ENCODE measurements at places on chromosomes 13 and 19.

- DNase-seq: no peak
These were observed 13.8 kb downstream of the METTL21C start for GRCh38 chr13:102680842-102681740.

DNA sequence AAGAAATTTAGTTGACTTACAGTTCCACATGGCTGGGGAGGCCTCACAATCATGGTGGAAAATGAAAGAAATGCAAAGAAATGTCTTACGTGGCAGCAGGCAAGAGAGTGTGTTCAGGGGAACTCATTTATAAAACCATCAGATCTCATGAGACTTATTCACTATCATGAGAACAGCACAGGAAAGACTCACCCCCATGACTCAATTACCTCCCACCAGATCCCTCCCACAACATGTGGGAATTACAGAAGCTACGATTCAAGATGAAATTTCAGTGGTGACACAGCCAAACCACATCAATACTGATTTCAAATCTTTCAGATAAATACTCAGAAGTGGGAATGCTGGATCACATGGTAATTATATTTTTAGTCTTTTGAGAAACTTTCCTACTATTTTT, 1357.9 kb downstream of the SLITRK5 start:
- no peak for DNase-seq

DNA sequence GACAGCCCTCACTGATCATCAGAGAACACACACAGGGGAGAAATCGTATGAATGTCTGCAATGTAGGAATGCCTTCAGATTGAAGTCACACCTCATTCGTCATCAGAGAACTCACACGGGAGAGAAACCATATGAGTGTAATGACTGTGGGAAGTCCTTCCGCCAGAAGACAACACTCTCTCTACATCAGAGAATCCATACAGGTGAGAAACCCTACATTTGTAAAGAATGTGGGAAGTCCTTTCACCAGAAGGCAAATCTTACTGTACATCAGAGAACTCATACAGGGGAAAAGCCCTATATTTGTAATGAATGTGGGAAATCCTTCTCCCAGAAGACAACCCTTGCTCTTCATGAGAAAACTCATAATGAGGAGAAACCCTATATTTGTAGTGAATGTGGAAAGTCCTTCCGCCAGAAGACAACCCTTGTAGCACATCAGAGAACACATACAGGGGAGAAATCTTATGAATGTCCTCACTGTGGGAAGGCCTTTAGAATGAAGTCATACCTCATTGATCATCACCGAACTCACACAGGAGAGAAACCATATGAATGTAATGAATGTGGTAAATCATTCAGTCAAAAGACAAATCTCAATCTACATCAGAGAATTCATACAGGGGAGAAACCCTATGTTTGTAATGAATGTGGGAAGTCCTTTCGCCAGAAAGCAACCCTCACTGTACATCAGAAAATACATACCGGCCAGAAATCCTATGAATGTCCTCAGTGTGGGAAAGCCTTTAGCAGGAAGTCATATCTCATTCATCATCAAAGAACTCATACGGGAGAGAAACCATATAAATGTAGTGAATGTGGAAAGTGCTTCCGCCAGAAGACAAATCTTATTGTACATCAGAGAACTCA, 32.5 kb downstream of the ZNF567 start:
- no peak for DNase-seq

DNA sequence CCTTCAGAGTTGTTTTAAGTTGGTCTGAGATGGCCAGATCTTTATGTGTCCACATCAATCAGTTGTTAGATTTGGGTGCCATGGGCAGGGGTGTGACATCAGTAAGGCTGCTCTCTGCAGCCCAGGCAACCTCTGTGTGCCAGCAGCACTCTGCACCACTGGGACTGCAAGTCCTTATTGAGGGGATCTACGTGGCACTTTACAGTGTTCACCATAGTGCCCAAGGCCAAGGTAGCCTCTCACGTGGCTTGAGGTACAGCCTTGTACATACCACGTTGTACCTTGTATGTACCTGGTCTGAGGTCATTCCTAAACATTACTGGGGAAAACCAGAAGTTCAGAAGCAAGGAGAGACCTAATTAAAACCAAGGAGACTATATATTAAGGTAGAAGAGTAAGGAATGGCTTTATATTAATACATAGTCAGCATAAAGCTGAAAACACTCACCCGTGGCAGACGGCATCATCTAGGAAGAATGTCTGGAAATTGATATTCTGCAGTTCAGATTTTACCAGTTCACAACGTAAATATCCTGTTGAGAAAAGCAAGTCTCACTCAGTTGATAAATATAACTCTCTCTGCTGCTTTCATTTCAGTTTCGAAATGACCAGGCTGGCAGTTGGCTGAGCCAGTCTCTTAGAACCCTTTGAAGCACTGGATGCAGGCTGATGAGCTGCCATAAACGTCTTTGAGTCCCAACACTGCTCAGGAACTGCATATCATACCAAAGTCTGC, 128.8 kb downstream of the ZDHHC20 start:
- no peak for DNase-seq

- no peak for DNase-seq
These were observed 107.4 kb downstream of the DNAJC3 start for GRCh38 chr13:95784161-95784899.

- no peak for DNase-seq
These were observed 642.7 kb upstream of the ARGLU1 start for GRCh38 chr13:107210723-107211030.

- DNase-seq: no peak
These were observed 11.3 kb upstream of the RNASEH2B start for GRCh38 chr13:50898338-50898737.

- no peak for DNase-seq
These were observed 10.8 kb downstream of the RSPH6A start for GRCh38 chr19:45804140-45804958.

DNA sequence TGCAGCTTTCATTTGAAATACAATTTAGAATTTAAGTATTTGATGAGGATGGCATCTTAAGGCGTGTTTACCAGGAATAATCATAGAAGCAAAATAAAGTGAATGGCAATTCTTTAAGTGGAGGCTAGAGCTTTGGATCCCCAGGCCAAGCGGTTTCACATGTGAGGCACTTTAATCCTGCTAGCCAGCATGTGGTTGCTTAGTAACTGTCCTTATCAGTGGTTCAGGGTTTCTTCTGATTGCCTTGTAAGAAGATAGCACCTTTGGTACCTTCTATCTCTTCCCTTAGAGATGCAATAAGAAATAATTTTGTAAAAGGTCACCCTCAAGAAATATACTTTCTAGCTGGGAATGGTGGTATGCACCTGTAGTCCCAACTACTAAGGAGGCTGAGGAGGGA, 38.9 kb upstream of the SERP2 start:
- no peak for DNase-seq

GRCh38 chr13:108993346-108993745, 363.9 kb downstream of the MYO16 start:
- no peak for DNase-seq

- DNase-seq: no peak
These were observed 49.5 kb downstream of the KDM4B start for GRCh38 chr19:5018224-5019015.

DNA sequence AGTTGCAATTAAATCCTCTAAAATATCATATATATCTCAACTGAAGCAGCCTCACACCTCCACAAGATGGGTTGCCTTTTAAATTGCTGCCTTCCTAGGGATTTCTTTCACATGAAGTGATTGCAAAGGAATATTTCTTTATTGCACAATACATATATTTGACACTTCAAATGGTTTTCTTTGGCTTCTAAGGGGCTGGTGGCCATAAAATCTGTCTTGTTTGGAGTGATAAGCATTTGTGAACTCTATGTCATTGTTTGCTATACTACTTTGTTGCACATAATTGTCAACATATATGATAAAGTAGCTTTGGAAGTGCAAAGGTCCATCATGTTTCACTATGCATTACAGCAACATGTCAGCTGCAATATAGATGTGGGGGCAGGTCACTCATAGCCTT, 2380.9 kb downstream of the PCDH9 start:
- DNase-seq: no peak

- no peak for DNase-seq
These were observed at the start of gene DLL3 for GRCh38 chr19:39498798-39499642. Gene DLL3, plus strand, starts transcription at chr19:39498947. Its CDS starts 28 bp downstream, at chr19:39498975.

- DNase-seq: no peak
These were observed 5.9 kb downstream of the BORCS8 start for GRCh38 chr19:19185853-19186740.

GRCh38 chr13:99658261-99658991, 157.2 kb downstream of the TM9SF2 start:
- DNase-seq: peak; percentile 27

- DNase-seq: no peak
These were observed 6.1 kb upstream of the ASF1B start for GRCh38 chr19:14142262-14143190.

GRCh38 chr13:49042476-49042875, 66.8 kb downstream of the FNDC3A start:
- no peak for DNase-seq

- DNase-seq: no peak
These were observed 5.4 kb upstream of the PLPP2 start for GRCh38 chr19:296476-297225.

GRCh38 chr13:103356226-103356864, 290.1 kb upstream of the SLC10A2 start:
- no peak for DNase-seq

GRCh38 chr19:15398501-15399233, 19.1 kb upstream of the AKAP8 start:
- no peak for DNase-seq

- DNase-seq: no peak
These were observed 413.3 kb downstream of the KCTD12 start for GRCh38 chr13:76472916-76473315.

- peak; percentile 45 for DNase-seq
These were observed 37.6 kb upstream of the FLT1 start for GRCh38 chr13:28532388-28533124.

GRCh38 chr13:35136585-35136984, 194.5 kb downstream of the NBEA start:
- DNase-seq: no peak

- DNase-seq: no peak
These were observed at the start of gene LPAR2 for GRCh38 chr19:19627621-19628500. Gene LPAR2, minus strand, starts transcription at chr19:19628220. Its CDS starts 945 bp downstream, at chr19:19627275.

DNA sequence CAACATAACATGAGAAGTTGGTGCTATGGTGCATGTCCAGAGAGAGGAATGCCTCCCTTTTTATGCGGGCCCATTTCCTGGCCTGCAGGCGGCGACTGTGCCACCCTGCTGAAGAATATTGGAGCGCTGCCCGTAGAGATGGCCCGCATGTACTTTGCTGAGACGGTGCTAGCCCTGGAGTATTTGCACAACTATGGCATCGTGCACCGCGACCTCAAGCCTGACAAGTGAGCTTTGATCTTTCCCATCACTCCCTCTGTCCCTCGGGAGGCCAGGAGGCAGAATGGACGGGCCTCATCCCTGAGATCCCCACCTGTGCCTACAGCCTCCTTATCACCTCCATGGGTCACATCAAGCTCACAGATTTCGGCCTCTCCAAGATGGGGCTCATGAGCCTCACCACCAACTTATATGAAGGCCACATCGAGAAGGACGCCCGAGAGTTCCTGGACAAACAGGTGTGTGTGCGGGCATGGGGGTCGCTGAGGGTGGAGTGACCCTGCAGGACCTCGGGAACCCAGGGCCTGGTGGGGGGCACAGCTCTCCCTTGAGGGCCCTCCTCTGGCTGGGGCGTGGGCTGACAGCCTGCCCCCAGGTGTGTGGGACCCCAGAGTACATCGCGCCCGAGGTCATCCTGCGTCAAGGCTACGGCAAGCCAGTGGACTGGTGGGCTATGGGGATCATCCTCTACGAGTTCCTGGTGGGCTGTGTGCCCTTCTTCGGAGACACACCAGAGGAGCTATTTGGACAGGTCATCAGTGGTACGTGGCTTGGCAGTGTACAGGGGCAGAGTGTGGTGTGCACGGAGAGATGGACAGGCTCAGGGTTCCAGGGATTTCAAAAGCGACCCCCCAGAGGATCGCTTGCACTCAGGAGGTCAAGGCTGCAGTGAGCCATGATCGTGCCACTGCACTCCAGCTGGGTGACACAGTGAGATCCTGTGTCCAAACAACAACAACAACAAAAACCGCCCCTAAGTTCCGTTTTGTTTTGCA, 16.2 kb downstream of the DNASE2 start:
- DNase-seq: no peak

- no peak for DNase-seq
These were observed 2.9 kb downstream of the LILRA2 start for GRCh38 chr19:54576411-54576976.

DNA sequence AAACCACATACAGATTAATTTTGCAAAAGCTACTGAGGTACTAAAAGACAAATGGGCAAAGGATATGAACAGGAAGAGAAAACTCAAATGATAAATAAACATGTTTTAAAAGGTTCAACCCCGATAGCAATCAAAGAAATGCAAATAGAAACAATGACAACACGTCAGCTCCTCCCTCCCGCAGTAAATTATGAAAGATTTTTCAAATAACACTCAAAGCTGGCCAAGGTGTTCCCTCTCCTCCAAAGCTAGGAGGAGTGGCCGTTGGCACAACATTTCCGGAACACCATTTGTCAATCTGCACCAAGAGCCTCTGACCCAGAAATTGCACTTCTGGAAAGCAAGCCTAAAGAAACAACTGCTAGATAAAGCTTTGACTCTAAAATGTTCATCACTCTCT, 28.3 kb downstream of the INSR start:
- no peak for DNase-seq

DNA sequence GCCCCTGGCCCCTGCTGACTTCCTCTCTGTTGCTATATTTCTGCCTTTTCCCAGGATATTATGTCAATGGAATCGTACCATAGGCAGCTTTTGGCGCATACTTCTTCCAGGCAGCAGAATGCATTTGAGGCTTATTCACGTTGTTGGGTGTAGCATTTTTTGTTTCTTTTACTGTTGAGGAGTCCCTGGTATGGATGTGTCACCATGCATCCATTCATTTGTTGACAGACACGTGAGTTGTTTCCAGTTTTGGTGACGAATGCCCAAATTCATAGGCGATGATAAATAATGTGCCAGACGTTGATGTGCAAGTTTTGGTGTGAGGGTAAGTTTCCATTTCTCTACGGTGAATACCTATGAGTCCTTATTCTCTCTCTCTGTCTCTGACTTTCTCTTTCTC, 5.0 kb downstream of the NFILZ start:
- no peak for DNase-seq

DNA sequence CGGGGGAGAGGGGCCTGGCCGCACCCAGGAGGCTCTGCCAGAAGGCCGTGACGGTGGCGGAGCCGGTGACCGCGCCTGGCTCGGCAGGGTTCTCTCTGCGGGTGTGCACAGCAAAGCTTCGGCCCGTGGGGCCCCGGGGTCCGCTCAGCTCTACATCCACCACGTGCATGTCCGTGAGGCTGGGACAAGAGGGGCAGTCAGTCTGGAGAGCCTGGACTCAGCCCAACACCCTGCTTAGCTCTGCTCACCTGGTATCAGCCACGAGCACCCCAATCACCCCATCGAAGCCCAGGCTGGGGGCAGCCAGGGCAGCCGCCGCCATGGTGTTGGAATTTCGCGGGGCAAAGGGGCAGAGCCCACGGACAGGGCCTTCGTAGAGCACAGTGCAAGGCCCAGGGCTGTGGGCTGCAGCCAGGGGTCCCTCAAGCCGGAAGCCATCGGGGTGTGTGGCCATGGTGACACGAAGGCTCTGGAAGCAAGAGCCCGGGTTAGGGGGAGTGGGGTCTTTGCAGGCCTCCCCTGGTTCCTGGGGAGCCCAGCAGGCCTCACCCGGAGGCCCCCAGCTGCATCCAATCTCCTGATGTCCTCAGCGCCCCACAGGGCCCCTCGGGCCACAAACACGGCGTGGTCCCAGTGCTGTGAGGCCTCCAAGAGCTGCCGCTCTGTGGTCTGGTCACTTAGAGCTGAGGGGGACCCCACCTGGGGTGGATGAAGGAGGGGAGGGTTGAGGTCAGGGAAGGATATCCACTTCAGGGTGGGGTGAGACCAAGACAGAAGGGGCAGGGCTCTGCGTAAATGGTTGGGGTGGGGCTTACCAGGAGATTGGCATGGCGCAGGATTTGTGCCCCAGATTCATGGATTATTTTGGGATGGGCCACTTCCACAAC, 1.4 kb downstream of the ASPDH start:
- no peak for DNase-seq
